ENCODE measurements at places on chromosomes 2 and 18.

- no peak for DNase-seq
Observed at GRCh38 chr18:48077291-48077690, 146.8 kb upstream of the SMAD2 start.

DNA sequence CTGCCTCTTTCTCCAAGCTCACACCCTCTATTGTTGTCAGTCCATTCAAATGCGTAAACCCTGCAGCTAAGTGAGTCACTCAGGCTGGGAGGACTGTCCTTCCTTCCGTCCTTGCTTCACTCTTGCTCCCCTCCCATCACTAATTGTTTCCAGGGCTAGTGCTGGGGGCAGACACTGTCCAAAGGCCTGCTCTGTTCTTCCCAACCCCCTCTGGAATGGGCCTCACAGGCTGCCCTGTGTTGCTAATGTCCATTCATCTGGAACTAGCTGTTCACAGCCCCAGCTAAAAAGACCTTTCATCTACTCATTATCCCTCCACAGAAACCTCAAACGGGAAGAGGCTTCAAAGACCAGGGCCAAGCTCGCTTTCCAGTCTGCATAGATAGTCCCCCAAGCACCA is 31.9 kb upstream of the NRP2 start:
- no peak for DNase-seq

DNA sequence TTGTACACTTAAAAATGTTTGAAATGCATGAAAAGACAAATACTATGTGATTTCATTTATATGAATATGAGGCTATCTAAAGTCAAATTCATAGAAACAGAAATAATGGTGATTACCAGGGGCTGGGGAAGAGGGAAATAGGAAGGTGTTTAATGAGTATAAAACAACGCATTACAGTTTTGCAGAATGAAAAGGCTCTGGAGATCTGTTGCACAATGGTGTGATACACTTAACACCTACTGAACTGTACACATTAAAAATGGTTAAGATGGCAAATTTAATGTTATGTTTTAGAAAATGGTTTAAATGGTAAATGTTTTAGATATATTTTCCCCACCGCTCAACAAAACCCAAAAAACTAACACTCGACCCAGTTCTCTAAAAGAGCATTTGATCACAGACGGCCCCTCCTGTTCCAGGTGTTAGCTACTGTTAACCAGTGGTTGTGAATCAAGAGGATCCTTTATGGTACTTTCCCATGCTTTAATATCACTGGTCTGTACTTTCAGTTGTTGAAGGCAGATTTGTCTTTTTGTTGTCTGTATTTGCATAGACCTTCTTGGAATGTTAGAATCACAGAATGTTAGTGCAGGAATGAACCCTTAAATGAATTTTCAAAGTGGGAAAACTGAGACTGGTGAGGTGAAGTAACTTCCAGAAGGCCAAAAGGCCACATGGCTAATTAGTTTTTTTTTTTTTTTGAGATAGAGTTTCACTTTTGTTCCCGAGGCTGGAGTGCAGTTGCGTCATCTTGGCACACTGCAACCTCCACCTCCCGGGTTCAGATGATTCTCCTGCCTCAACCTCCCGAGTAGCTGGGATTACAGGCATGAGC is 10.2 kb downstream of the RAB10 start:
- DNase-seq = no peak

- no peak for DNase-seq
Observed at GRCh38 chr2:80403081-80403480, 98.5 kb upstream of the LRRTM1 start.

- no peak for DNase-seq
Observed at GRCh38 chr2:162125138-162125537, 26.9 kb downstream of the GCG start.

DNA sequence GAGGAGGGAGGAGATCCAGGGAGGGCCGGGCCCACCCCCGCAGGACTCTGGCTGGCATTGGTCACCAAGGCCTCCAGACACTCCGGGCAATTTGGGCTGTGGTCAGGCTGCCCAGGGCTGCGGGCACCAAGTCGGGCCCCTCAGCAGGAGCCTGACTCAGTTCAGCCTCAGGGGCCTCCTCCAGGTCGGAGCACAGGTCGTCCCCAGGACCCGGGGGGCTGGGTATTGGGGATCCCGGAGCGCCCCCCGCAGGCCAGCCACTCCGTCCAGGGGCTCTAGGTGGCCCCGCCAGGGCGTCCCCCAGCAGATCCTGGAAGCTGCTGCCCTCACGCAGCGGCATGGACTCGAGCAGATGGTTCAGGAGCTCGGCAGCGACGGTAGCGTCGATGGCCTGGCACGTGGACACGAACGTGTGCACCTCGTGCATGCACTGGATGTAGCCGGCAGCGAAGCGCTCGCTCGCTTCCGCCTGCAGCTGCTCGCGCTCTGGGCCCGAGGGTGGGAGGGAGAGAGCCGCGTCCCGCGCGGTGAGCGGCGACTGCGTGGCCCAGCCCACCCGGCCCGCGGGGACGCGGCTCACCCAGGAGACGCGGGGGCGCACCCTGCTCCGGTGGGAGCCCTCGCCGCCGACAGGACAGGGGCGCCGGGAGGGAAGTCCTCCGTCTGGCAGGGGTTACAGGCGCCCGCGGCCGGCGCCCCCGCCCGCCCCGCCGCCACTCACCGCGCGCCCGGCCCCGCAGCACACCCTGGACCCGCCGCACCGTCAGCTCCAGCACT is 884 bp downstream of the HES6 start:
- peak; percentile 27 for DNase-seq

GRCh38 chr2:235727174-235727573 is 233.3 kb downstream of the AGAP1 start:
- no peak for DNase-seq

GRCh38 chr2:18319987-18320386 is 240.5 kb downstream of the RDH14 start:
- no peak for DNase-seq

DNA sequence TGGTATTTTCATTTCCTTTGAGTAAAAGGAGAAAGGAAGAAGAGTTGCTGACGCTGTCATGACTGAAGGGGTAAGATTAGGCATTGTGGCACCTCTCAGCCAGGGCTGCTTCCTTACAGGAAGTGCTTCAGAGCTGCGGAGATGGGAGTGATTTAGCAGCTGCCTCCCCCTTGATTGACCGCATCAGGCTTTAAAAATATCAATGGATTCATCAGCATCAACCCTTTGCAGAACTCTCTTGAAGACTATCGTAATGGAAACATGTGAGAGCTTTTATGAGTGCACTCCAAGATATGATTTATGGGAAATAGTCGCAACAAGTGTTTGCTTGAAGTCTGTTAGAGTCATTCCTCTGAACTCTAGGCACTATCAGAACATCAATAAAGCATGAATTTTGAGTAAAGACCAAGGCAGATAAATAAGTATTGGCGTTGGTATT is 141.1 kb downstream of the CSRNP3 start:
- no peak for DNase-seq

GRCh38 chr2:65482971-65483370 is 50.6 kb upstream of the SPRED2 start:
- no peak for DNase-seq

Data from NCI-H1092 (cell line).